ENCODE measurements at places on chromosomes 2 and 18.

GRCh38 chr2:120941571-120942120, 206.0 kb downstream of the GLI2 start:
- DNase-seq, result no peak

DNA sequence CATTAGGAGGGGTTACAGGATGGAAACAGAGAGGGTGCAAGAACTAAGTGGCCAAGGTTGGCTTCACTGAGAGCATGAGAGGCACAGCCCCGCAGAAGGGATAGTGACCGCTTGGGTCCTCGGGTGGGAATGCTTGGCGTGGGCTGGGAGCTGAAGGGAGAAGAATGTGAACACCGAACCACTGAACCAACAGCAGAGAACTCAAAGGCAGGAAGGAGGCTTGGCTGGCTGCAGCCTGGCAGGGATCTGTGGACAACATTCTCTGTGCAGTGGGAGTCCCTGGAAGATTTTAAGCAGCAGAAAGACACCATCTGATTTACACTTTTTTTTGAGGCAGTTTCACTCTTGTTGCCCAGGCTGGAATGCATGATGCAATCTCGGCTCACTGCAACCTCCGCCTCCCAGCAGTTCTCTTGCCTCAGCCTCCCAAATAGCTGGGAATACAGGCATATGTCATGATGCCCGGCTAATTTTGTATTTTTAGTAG, 33.9 kb downstream of the SOWAHC start:
- no peak for DNase-seq

- no peak for DNase-seq
These were observed 150.5 kb downstream of the MYO5B start for GRCh38 chr18:50044402-50044801.

DNA sequence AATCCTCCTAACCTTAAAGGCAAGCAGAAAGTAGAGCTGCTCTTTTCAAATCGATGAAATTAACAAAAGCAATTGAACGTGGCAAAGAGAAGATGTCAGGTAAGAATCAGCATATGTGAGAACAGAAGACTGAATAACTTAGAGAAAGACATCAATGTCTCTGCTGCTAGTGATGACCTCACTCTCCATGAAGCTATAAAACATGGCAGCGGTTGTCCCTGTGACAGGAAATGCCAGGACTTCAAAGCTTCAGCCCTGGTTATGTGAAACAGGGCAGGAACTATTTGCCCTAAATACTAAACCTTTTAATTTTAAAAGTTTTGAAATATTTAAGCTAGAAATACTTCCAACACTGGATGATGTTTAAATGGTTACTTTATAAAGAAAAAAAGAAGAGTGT, 383.7 kb downstream of the XIRP2 start:
- DNase-seq, result no peak

DNA sequence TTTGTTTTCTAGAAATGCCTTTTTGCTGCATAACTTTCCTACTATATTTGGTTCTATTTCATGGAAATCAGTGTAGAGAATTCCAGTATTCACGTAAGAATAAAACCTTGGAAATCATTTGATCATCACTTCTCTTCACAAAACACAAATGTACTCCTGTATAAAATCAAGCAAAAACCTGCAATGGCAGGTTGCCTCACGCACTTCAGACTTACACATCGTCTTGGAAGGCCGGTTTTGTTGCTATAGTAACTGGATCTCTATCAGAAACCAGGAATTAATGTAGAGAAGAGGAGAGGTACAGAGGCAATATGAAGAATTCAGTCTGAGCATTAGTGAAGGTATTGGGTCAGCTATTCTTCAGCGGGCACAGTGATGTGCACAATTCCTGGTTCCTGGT, 370.7 kb upstream of the CYRIA start:
- DNase-seq, result no peak

DNA sequence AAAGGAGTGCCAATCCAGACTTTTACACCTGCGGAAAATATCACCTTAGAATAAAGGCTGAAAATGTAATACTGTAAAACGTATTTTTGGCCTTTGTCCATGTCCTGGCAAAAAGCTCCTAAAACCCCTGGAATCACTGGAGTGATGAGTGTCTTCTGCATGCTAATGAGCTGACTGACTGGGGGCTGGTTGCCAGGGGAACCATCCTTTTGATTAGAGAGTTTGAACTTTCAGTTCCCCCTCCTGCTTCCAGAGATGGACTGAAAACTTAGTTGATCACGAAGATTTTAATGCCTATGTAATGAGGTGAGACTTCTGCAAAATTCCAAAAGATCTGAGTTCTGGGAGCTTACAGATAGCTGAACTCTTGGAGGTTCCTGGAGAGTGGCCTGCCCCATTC, 20.5 kb downstream of the PUM2 start:
- DNase-seq, result no peak

Measured in effector CD4-positive, alpha-beta T cell (primary cell).